ENCODE measurements at places on chromosomes 5 and 9.
A peak's percentile ranks its signal among the peaks of the same experiment; 100 is the strongest.

DNA sequence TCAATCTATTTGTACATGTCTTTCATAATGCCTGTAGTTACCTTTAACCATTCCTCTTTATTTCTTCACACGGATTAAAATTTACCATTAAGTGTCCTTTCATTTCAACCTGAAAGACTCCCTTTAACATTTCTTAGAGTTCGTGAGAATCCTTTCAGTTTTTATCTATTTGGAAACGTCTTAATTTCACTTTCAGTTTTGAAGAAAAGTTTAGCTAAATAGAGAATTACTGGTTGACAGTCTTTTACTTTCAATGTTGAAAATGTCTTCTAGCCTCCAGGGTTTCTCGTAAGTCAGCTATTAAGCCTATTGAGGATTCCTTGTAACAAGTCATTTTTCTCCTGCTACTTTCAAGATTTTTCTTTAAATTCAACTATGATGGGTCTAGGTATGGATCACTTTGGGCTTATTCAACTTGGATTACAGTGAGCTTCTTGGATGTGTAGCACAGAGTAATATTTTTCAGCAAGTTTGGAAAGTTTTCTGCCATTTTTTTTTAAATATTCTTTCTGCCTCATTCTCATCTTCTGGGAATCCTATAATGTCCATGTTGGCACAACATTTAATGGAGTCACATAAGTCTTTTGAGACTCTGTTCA is 48.5 kb downstream of the RFX3 start:
- no peak for DNase-seq

DNA sequence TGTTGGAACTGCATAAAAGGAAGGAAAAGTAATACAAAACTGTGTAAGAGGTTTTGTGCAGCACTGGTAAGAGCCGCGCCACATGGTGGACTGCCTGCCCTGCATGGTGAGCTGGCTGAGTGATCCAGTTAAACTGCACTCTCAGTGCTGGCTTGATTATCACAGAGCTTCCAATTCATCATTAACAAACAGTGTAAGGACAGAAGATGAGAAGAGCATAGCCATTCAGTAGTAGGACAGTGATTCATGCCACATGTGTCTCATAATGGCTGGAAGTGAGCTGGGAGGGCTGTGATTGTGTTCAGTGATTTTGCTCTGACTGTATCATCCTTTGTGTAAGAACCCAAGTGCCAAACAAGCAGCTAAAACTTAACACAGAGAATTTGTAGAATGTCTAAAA is 14.1 kb downstream of the ASPN start:
- DNase-seq: no peak

DNA sequence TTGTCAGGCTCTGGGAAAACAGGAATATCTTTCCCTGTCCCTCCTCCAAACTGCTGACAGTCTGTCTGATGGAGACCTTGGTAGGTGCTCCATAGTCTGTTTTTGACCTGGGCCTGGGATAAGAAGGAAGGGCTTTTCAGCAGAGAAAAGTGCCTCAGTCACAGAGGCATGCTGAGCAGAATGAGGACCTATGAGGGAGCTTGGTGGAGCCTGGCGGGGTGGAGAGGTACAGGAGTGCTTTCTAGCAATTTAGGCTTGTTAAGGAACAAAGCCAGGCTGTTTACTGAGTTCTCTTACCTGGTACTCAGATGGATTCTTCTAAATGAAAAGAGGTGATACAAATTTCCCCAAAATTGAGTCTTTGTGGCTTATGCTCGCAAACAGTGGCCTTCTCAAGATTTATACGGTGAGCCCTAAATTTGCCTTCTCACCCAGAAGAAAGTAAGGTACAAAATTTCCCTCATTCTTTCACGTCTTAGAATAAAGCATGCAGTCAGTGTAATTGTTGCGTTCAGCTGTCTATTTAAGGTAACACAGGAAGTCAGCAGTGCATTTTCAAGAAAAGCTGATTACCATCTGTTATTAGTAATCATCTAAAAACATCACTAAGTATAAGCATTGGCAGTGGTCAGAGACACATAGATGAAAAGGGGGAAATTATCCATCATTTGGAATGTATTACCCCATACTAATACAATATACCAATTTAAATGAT is 28.6 kb upstream of the IL13 start:
- no peak for DNase-seq

GRCh38 chr9:69020301-69021145 is 6.6 kb upstream of the PRKACG start:
- DNase-seq: no peak

GRCh38 chr5:93219641-93220145 is 361.3 kb downstream of the NR2F1-AS1 start:
- DNase-seq: no peak

- no peak for DNase-seq
Observed at GRCh38 chr5:176692326-176692725, 45.0 kb downstream of the TSPAN17 start.

DNA sequence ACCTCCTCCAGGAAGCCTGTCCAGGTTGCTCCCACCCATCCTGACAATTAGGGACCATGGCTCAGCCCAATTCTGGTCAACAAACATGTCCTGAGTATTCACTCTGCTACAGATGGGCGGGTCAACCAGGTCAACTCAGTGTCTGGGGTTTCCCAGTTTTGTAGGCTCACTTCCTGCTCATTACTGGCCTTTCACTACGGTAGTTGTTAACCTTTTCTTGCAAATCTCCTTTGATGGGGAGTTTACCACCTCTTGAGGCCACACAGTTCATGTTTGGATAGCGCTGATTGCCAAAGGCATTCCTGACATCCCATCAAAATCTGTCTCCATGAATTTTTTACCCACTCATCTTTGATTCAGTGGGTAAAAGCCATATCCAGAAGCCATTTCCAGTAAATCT is 13.8 kb downstream of the TMEM8B start:
- DNase-seq: no peak

GRCh38 chr9:97237951-97238889 is 69.2 kb upstream of the CCDC180 start:
- DNase-seq: peak; percentile 10

- no peak for DNase-seq
Observed at GRCh38 chr5:171908638-171909037, 97.8 kb downstream of the FBXW11 start.

GRCh38 chr5:142428773-142429473 is 104.1 kb upstream of the SPRY4 start:
- DNase-seq: no peak

- DNase-seq: no peak
Observed at GRCh38 chr5:122429545-122430318, 117.7 kb downstream of the SNCAIP start.

GRCh38 chr5:77776554-77777206 is 541 bp upstream of the TBCA start:
- no peak for DNase-seq

DNA sequence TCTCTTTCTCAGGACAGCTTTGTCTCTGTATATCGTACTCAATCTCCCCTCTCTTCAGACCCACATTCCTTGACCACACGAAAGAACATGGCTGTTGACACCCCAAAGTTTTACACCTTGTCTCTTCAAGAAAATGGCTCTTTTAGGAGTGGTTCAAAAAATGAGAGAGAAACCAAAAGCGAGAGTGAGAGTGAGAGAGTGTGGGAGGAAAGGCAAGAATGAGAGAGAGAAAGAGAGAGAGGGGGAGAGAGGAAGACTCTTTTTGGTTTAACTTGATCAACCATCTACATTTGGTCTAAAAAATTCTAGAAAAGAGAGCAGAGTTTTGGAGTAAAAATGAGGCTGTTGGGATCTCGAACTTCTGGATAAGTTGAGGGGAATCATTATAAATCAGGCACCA is 581.8 kb upstream of the WWC1 start:
- DNase-seq: no peak

GRCh38 chr5:5042806-5043205 is 97.3 kb upstream of the ADAMTS16 start:
- DNase-seq: no peak

GRCh38 chr5:181044662-181045305 is 4.7 kb downstream of the BTNL9 start:
- no peak for DNase-seq

DNA sequence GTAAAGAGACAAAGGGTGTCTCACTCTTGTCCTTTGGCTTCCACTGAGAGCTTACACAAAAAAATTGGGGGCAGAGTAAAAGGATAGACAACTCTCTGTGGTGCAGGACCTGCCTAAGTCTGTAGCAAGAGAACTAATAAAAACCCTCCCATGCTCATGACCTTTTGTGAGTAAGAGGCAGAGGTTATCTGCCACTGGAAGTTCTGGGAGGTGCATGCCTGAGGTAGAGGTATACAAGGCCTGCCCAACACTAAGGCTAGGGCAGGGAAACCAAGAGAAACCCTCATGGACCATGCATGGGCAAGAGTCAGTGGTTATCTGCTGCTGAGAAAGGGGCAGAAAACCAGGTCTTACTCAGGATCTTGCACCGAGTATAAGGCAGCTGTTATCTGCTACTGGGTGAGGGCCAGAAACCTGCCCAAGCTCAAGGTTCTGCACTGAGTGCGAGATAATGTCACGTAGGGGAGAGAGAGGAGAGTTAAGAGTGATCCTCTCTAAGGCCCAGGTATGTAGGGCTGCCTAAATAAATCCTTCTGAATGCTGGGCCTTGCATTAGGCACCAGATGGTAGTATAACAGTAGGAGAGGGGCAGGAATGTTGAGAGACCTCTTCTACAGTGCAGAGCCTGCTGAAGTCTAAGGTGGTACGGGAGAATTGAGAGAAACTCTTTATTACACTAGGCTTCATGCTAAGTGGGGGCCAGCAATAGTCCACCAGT is 143.4 kb downstream of the MACROH2A1 start:
- no peak for DNase-seq

DNA sequence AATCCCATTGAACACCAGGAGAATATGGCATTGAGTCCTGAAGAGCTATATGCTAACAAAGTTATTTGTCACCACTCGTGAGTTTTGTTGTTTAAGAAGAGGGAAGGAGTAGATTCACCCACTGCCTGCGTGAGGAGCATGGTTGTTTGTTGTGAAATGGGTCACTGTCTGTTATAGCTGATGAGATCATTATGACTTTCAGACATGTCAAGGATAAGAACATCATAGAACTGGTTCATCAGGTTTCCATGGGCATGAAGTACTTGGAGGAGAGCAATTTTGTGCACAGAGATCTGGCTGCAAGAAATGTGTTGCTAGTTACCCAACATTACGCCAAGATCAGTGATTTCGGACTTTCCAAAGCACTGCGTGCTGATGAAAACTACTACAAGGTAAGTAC is 76.9 kb downstream of the SYK start:
- no peak for DNase-seq

DNA sequence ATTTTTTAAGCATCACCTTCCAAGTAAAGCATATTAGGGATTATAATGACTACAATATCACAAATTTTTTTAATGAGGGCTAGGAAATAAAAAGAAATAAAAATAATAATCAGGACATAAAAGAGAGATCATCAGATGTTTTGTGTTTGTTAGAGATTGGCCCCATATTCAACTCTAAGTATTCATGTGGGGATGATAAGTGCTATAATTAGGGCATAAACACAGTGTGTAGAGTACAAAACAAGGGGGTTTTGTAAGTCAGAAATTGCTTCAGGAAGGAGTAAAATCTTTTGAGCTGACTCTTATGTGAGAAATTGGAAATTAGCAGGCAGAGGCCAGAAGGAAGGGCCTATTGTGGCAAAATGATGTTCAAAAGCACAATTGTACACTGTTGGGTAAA is 127.3 kb downstream of the STARD4 start:
- DNase-seq: no peak

DNA sequence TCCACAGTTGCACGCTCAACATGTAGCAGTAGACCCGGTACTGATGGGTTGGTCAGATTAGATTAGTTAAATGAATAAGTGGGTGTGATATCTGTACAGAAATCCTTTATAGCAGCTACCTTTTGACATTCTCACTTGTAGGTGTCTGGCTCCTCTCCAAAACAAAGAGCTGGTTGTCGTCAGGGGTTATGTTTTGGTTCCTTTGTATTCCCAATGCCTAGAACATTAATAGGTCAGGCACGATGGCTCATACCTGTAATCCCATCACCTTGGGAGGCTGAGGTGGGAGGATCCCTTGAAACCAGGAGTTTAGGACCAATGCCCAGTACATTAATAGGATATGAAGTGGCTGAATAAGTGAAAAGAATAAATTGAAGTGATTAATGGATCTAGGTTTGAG is 182.1 kb downstream of the SNCAIP start:
- DNase-seq: no peak

DNA sequence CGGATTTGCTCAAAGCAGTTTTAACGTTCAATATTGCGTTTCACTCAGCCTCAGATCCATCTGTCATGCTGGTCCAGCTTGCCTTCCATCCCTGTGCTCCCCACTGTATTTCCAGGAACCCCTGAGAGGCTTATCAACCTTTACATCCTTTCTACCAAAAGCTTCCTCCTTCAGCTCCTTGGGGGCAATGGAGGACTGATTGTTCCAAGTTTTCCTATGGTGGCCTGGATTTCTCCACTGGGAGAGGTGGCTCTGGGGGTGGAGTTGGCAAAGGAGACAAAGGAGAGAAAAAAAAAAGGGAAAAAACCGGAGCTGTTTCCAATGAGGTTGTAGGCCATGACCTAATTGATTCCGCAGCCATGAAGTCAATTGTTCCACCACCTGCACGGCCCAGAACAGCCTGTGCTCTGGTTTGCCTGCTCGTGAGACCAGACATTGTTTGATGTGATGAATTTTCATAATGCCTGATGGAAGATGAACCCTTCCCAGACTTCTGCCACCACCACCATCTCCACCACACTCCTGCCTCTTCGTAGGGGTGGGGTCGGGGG is 54.1 kb downstream of the ABLIM3 start:
- no peak for DNase-seq

GRCh38 chr5:132781029-132781428 is 4.0 kb upstream of the SEPTIN8 start:
- no peak for DNase-seq

GRCh38 chr5:149759563-149759962 is 29.5 kb downstream of the PPARGC1B start:
- no peak for DNase-seq
